ENCODE measurements at places on chromosomes 2 and 18.
A peak's percentile ranks its signal among the peaks of the same experiment; 100 is the strongest.

DNA sequence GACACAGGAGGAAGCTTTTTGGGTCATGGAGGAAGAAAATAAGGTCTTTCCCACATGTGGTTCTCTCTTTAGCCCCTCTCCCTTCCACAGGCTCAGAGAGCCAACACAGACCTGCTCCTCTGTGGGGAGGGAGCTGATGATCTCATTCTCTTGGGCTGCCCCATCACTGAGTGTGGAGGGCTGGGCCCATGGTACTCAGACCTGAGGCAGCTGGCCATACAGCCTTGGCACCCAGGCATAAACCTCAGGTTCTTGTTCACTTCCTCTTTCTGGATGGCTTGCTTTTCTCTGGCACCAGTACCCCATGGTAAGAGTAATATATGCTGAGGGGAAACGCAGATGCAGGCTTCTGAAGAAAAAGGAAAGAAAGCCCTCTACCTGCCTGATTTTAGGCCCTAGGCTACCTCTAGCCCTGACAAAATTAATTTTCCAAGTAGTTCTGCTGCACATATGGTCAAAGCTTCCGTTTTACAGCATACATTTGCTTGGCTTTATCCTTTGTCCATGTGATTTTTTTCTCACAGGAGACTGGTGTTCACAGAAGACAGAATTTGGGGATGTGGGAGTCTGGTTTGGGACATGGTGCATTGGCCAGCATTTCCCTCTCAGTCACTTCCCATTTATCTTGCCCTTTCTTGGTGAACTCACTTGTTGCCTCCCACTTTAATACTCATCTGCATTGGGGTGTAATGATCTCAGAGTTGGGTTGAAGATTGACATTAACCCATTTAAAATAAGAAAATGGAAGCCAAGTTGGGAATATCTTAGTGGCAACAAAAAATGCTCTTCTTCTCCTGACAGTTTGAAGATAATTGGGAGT lies 11.1 kb downstream of the DHRS9 start:
- DNase-seq: peak; percentile 39

DNA sequence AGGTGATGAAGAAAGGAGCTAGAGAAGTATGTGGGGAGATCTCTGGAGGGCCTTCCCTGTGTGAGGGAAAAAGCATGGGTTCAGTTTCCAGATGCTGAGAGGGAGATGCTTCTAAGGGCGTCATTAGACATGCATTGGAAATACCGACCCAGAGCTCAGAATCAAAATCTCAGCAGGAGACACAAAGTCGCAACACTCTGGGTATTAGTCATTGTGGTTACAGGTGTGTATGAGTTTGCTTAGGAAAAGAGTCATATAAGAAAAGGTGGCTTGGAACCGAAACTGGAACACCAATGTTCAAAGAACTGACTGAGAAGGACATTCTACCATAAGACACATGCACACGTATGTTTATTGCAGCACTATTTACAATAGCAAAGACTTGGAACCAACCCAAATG lies 477.1 kb downstream of the FBXO15 start:
- no peak for DNase-seq

DNA sequence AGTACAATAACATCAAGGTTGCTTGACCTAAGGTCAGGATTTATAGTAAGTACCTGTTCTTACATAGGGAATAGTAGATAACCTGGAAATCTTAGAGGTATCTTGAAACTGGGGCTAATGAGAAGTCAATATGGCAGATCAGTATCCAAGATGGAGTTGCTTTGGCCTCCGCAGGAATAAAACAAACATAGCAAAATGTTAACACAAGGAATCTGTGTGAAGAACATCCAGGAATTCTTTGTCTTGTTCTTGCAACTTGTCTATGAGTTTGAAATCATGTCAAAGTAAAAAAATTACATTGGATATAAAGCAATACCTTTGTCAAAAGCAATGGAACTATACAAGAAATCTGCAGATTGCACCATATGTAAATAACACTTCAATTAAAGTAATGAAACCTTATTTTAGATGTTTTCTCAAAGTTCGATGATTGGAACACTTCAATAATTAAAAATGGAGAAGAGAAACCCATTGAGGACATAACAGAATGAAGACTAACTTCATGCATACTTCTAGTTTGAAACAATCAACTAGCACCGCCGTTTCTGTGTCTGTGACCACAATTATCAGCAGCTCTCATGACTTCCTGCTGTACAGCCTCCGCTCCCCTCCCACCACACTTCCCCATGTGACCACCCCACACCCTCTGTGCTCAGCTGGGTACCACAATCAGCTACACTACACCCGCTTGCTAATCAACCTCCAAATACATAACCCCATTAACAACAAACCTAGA lies 27.6 kb downstream of the C2orf76 start:
- DNase-seq: peak; percentile 94

DNA sequence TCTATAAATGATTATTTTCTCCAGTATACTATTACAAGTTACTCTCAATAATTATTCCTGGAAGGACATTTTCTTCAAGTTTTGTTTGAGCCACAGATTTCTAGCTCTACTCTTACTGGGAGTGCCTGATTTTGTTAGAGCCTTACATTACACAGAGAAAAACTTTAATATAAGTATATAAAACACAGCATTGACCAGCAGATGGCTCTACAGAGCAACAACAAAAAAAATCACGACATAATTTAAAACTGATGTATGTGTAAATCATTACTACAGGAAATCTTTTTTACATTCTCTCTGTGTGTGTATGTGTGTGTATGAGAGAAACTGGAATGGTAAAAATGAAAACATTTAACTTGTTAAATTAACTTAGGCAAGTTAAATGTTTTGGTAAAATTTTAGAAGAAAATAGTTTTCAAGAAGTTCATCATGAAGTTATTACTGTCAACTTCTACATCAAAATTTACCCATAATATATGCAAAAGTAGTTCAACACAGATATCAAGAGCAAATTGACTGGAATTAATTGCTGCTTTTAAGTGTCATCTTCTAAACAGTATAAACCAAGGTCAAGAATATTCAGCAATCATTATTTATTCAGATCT lies 103.3 kb downstream of the MDH1 start:
- peak; percentile 54 for DNase-seq

- no peak for DNase-seq
These were observed 578.6 kb upstream of the RAB6C start for GRCh38 chr2:129400826-129401225.

GRCh38 chr18:32803568-32803967 lies 30.7 kb upstream of the KLHL14 start:
- DNase-seq: no peak
